ENCODE measurements at places on chromosomes 3 and 15.

DNA sequence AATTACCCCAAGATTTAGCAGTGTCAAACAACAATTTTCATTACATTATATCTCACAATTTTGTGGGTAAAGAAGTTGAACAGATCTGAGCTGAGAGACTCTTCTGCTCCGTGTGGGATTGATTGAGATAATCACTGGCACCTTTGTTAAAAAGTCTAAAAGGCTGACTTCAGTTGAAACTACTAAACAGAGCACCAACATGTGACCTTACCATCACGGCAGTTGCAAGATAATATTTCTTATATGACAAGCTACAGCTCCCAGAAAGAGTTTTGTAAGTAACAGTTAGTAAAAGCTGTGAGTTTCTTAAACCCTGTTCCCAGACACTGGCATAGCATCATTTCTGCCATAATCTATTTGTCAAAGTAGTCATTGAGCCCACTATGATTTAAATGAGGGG lies 25.0 kb downstream of the CGGBP1 start:
- DNase-seq: no peak

GRCh38 chr3:41525303-41526064 lies 326.2 kb downstream of the CTNNB1 start:
- no peak for DNase-seq

DNA sequence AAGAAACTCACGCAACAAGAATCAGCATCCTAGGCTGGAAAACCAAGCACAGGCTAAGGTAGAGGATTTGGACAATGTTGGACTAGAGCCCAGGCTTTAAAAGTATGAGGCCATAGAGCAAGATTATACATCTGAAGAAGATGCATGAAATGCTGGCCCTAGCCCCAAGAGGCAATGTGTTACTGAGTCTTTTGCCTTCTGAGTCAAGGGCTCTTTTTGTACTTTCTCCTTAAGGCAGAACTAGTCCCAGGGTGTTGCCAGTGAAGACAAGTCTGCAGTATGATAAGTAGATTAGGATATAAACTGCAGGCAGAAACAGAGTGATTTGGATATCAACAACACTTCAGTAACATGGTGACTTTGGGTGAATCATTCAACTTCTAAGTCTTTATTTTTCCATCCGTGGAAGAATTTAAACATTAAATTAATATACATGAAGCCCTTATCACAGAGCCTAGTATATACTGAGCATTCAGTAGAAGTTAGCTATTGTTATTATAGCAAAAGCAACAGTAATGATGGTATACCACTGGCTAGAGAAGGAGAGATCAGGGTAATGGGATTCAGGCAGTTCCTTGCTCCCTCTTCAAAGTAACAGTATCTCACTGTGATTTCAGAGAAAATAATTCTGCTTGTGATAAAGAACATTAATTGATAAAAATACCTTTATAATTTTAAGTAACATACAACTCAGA lies 99.9 kb upstream of the MLF1 start:
- no peak for DNase-seq

GRCh38 chr15:91889111-91889815 lies 35.8 kb downstream of the SLCO3A1 start:
- DNase-seq: no peak

GRCh38 chr15:65960586-65960985 lies 91.3 kb downstream of the RAB11A start:
- DNase-seq: no peak

GRCh38 chr3:4656059-4656458 lies 162.9 kb downstream of the ITPR1 start:
- peak; percentile 9 for DNase-seq

- no peak for DNase-seq
Observed at GRCh38 chr3:38611866-38612265, 37.6 kb downstream of the SCN5A start.

- DNase-seq: no peak
Observed at GRCh38 chr3:129077222-129077621, 16.6 kb downstream of the GP9 start.

DNA sequence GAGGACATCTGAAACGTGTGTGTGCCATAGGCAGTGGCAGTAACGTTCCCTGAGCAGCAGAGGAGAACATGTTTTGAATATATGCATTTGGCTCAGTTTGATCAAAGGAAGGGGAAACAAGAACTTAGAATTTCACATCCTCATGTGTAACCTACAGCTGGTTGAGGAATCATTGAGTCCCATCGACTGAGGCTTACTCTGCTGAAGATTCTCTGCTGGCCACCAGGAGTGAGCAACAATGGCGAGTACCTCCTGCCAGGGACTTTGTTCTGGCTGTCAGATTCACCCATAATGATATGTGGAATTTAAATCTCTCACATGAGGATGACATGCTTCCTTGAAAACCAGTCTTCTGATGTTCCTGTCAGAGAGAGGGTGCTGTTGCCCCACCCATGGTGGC lies 21.3 kb downstream of the GORASP1 start:
- DNase-seq: no peak

DNA sequence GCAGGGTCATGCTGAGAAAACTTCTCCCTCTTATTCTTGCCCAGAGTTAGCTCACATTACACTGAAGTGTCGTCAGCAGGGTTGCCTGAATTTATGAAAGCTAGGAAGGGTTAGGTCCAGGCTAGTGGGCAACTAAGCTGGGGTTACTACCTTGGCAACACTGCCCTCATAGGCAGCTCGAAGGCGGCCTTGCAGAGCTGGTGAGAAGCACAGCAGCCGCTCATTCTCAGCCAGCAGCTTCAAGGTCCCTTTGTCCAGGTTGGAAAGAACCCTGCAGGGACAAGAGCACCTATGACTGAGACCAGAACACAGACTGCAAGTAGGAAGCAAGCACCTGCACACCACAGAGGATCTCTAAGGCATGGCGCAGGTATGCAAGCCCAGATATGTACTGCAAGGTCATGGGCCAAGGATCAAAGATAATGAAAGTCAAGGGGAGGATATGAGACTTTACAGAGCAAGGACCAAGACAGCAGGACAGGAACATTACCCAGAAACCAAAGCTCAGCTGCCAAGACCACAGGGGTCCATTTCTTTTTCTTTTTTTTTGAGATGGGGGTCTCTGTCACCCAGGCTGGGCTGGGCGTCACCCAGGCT lies 2.8 kb downstream of the CDAN1 start:
- no peak for DNase-seq

GRCh38 chr3:99768808-99769501 lies 48.7 kb upstream of the CMSS1 start:
- DNase-seq: no peak

DNA sequence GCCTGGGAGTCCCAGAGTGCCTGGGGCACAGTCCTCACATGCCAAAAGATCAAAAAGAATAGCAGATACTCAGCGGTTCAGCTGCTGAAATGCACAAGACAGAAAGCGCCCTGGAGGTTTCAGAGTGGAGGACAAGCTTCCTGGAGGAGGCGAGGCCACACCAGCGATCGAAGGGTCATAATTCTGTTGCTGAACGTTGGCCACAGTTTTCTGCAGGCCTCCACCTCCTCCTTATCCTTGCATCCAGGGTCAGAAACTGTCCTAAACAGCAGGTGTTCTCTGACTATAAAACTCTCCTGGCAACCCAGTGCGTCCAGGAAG lies 220.3 kb upstream of the LINGO1 start:
- no peak for DNase-seq

DNA sequence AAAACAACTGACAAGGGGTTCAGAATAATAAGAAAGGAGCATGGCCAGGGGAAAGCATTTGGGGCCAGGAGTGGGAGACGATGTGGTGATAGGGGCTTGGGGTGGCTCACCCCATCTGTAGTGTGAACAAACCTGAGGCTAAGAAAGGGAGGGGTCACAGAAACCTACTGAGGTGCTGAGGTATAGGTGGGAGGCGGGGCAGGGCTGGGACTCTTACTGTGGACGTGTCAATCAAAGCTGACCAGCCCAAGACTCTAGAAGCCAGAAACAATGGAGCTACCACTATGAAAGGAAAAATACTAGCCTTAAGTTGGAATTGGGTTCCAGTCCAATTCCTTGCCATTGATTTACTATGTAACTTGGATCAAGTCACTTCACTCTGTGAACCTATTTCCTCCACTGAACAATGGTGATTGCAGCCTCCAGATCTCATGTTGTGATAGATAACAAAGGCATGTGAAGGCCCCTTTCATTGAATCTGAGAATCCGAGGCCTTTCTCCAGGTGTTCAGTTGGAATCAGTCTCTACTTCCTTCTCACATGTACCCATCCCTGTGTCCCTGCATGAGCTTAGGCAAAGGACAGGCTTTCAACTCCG lies 260.9 kb upstream of the HES1 start:
- DNase-seq: no peak

- DNase-seq: no peak
Observed at GRCh38 chr3:70612920-70613319, 300.5 kb upstream of the MDFIC2 start.

GRCh38 chr3:16477056-16477455 lies 36.4 kb downstream of the RFTN1 start:
- DNase-seq: no peak

DNA sequence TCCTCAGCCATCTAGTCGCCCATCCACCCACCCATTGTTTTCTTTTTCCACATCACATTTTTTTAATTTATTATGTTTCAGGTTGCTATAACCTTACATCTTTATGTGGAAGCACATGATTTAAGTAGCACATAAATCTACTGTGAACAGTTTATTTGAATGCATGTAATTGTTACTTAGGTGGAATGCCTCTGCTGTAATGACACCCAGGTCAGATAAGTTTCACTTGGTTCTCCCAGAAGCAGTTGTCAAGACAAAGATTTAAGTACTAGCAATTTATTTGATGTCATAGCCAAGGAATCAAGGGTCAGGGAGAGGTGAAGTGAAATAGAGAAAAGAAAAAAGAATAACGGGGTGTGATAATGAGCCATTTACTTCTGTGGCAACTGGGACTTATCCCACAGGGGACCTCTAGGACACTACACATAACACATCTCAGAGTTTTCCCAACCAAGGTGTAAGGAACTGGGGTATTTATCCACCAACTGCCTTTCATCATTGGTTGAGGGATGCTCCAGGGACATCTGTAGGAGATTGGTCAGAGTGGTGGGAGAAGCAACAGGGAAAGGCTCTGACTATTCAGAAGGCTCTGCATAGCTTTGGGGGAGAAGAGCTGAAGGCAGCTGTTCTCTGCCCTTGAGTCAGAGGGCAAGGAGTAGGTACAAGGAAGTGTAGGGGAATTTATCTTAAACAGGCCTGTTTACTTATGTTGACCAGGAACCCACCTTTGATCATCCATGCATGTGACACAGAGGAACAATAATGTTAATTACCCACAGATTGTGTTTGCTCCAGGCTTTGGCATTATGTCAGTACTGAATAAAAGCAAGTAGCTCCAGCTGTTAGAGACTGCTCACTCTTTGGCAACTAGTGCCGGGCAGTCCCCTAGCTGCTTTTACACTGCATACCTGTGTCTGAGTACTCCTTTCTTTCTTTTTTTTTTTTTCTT lies 94.8 kb downstream of the CD200R1L start:
- no peak for DNase-seq

Measured in C1 segment of cervical spinal cord (tissue), 14 donors.